ENCODE measurements at places on chromosomes 7 and 10.

- no peaks in the 10 kb centered on the region for H3K36me3 ChIP-seq
- no peaks in the 10 kb centered on the region for H3K4me1 ChIP-seq
- H3K4me3 ChIP-seq = no peak overlapping the region
- no peaks in the 10 kb centered on the region for H3K27me3 ChIP-seq
- no peak overlapping the region for H3K27ac ChIP-seq
- no peak for DNase-seq
These were observed 7.8 kb upstream of the ABHD11 start for GRCh38 chr7:73746378-73746777.

DNA sequence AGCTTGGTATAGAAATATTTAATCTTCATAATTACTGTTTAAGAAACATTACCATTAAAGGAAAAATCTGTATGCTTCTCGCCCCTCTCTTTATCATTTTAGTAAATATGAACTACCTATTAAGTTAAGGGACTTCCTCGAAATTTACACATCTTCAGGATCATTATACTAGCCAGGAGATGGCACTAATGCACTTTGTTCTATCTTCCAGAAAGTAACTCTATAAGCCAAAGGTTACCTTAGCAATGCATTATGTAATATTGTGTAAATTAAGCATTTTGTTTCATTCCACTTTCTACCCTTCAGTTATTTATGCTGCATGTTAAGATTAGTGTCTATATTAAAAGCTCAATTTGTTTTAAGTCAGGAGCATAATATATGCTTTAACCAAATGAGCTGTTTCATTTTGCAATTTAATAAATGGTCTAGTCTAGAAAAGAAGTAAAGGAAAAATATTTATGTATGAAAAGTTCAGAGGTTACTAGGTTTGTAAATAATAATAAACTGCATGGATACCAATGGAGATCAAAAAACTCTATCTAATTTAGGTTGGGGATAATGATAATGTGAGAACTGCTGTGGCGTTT lies 128.5 kb downstream of the ANKRD7 start:
- no peaks in the 10 kb centered on the region for H3K36me3 ChIP-seq
- H3K27ac ChIP-seq = no peak overlapping the region
- H3K27me3 ChIP-seq = no peaks in the 10 kb centered on the region
- no peaks in the 10 kb centered on the region for H3K4me1 ChIP-seq
- no peak overlapping the region for H3K4me3 ChIP-seq

- DNase-seq = no peak
- H3K27me3 ChIP-seq = no peaks in the 10 kb centered on the region
- H3K36me3 ChIP-seq = no peaks in the 10 kb centered on the region
- no peaks in the 10 kb centered on the region for H3K4me1 ChIP-seq
- no peak overlapping the region for H3K4me3 ChIP-seq
- no peak overlapping the region for H3K27ac ChIP-seq
These were observed 99.8 kb upstream of the HGF start for GRCh38 chr7:81869670-81870069.

DNA sequence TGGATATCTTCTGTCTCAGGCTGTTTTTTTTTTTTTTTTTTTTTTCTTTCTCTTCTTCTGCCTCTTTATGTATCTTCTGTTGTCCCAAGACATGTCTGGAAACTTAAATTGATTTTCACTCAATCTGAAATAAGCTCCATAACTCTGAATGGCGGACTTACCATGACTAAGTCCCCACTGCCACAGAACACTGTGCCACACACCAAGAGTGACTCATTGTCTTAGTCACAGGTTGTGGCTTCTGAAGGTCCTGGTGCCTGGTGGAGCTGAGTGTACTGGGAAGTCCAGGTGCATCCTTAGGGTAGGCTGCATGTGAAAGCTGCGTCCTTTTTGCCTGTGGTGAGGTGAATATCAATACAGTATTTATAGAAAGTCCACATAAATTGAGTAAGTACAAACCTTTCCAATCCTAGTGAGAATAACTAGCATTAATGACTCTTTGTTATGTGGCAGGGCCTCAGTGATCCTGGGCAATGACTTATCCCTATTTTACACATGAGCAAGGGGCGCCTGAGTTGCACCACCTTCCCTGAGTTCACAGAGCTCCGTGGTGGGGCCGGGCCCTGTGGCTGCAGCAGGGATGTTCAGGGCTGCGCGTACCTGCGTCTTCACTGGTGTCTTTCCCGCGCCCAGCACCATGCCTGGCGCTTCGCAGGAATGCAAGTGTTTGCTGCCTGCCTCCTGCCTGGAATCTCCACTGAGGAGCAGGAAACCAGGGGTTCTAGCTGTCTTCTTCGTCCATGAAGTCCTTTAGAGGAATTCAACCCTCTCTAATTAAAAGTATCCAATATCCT lies 4.3 kb downstream of the PFKP start:
- H3K4me1 ChIP-seq = peaks cover 41% of the 10 kb centered on the region
- no peak overlapping the region for H3K27ac ChIP-seq
- no peaks in the 10 kb centered on the region for H3K27me3 ChIP-seq
- H3K4me3 ChIP-seq = no peak overlapping the region

DNA sequence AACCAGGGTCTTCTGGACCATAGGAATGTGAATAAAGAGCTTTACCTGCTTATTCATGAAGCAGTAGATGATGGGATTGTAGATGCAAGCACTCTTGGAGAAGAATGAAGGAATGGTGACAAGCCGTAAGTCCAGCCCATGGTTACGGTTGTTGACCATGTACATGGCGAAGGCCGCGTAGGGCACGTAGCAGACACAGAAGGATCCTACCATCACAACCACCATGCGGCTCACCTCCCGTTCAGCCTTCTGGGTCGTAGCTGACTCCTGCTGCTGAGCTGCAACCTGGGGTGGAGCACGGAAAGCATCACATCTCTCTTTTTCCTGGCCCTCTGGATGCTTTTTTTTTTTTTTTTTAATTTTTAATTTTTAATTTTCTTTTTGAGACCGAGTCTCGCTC lies 2.0 kb downstream of the OPN1SW start:
- no peaks in the 10 kb centered on the region for H3K27me3 ChIP-seq
- no peak overlapping the region for H3K27ac ChIP-seq
- H3K36me3 ChIP-seq = peaks cover 22% of the 10 kb centered on the region
- H3K4me1 ChIP-seq = no peaks in the 10 kb centered on the region
- DNase-seq = no peak

DNA sequence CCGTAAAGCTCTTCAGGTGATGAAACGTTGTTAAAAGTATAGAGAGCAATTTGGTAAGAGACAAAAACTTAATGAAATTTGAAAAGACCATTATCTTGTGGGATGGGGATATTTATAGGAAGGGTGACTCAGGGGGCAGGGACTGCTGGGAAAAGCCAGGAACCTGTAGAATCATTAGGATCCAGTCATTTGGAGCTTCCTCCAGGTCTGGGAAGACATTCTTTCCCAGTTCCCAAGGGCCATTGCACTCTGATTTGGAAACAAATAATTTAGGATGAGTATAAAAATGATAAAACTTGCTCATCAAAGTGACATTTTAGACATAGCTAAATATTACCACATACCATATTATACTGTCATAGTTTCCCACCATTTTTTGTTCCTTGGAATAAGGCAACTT lies 143.9 kb downstream of the PFKFB3 start:
- no peaks in the 10 kb centered on the region for H3K36me3 ChIP-seq
- no peak overlapping the region for H3K4me3 ChIP-seq
- H3K27me3 ChIP-seq = no peaks in the 10 kb centered on the region

DNA sequence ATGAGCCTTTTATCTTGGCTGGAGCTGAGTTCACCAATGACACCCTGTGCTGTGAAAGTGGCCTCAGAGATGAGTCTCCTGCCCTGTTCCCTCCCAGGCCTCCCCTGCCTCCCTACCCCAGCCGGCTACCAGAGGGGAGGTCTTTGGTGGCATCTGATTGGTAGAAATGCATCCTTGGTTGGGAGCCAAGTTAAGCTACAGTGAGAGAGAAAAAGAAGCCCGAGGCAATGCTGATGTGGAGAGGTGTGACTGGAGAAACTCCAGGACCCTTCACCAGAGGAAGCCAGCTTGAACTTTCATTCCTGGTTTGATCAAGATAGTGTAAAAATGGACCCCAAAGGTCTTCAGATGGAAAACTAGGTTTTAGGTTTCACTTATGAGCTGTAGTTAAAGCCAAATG lies 191.1 kb upstream of the TCF7L2 start:
- DNase-seq = no peak
- no peak overlapping the region for H3K4me3 ChIP-seq
- no peak overlapping the region for H3K27ac ChIP-seq
- no peaks in the 10 kb centered on the region for H3K36me3 ChIP-seq
- H3K27me3 ChIP-seq = no peaks in the 10 kb centered on the region
- no peaks in the 10 kb centered on the region for H3K4me1 ChIP-seq

- DNase-seq = no peak
- no peaks in the 10 kb centered on the region for H3K36me3 ChIP-seq
- no peak overlapping the region for H3K4me3 ChIP-seq
- no peaks in the 10 kb centered on the region for H3K4me1 ChIP-seq
- H3K27ac ChIP-seq = no peak overlapping the region
- H3K27me3 ChIP-seq = no peaks in the 10 kb centered on the region
These were observed 97.0 kb upstream of the RET start for GRCh38 chr10:42979721-42980467.

DNA sequence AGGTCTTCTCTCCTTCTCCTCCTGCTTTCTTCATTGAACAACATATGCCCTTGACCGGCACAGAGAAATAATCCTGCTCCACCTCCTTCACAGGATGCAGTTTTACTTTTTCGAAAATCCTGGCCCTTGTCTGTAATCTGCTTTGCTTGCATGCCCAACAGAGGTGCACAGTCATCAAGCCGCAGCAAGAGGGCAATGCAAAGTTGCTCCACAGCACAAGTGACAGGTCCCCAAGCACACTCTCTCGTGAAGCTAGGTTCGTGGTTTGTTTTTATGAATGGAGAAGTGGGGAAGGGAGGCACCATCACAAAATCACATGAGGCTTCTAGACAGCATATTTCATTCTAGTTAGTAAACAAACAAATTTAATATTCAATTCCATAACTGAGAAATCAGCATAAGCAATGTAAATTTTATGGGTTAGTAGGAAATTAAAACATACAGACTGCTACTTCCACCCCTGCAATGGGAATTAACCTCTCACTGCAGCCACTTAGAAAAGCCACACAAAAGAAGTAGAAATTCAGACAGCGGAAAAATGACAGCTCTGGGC lies 178.8 kb downstream of the TPK1 start:
- no peaks in the 10 kb centered on the region for H3K27me3 ChIP-seq
- no peaks in the 10 kb centered on the region for H3K4me1 ChIP-seq
- no peaks in the 10 kb centered on the region for H3K36me3 ChIP-seq
- no peak overlapping the region for H3K27ac ChIP-seq
- DNase-seq = no peak

DNA sequence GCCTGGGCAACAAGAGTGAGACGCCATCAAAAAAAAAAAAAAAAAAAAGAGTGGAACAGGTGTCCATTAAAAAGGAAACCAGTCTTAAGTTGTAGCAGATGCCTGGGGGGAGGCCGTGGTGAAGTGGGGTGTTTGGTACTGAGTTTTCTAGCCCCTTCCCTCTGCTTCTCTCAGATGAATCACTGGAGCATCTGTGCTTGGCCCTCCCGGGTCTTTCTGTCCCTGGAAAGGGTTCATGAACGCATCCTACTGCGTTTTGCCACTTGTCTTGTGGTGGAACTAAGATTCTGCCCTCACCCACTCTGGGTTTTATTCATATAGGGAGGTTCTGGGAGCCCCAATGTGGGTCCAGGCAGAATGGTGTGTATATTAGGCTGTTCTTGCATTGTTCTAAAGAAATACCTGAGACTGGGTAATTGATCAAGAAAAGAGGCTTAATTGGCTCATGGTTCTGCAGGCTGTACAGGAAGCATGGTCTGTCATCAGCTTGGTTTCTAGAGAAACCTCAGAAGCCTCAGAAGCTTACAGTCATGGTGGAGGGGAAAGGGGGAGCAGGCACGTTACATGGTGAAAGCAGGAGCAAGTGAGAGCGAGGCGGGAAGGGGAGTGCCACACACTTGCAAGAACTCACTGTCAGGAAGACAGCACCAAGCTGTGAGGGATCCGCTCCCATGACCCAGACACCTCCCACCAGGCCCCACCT lies 63.5 kb downstream of the CAMK1D start:
- H3K27ac ChIP-seq = no peak overlapping the region
- peaks cover 12% of the 10 kb centered on the region for H3K4me1 ChIP-seq
- no peak overlapping the region for H3K4me3 ChIP-seq
- peak; percentile 46 for DNase-seq
- H3K36me3 ChIP-seq = no peaks in the 10 kb centered on the region

DNA sequence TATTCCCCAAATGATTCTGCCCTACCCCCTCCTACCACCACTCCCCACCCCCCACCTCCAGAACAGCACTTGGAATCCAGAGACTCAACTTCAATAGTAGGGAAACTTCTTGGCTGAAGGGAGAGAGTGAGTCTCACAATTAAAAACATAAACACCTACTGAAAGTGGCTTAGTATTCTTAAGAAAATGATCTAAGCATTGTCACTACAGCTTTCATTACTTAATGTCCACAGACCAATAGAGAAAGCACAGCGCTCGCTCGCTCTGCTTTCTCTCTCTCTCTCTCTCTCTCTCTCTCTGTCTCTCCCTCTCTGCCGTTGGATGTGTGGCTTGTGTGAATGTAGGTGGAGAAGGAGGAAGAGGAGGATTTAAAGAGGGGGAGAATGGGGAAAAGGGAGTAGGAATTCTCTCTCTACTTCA lies 1.5 kb upstream of the SEMA3A start:
- no peaks in the 10 kb centered on the region for H3K4me1 ChIP-seq
- no peak overlapping the region for H3K4me3 ChIP-seq
- DNase-seq = no peak

DNA sequence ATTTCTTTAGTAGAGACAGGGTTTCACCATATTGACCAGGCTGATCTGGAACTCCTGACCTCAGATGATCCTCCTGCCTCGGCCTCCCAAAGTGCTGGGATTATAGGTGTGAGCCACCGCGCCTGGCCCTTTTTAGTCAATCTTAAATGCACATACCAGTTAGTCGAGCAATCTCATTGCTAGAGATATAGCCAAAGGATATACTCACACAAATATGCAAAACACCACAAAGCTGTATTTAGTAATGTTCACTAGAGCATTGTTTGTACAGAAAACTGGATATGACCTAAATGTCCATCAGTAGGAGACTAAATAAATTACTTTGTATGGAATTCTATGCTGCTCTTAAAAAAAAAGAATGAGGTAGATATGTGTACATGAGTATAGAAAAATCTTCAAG lies 24.5 kb upstream of the IL6 start:
- DNase-seq = no peak
- H3K4me1 ChIP-seq = peaks cover 14% of the 10 kb centered on the region
- no peak overlapping the region for H3K4me3 ChIP-seq
- H3K27me3 ChIP-seq = no peaks in the 10 kb centered on the region
- H3K27ac ChIP-seq = no peak overlapping the region

DNA sequence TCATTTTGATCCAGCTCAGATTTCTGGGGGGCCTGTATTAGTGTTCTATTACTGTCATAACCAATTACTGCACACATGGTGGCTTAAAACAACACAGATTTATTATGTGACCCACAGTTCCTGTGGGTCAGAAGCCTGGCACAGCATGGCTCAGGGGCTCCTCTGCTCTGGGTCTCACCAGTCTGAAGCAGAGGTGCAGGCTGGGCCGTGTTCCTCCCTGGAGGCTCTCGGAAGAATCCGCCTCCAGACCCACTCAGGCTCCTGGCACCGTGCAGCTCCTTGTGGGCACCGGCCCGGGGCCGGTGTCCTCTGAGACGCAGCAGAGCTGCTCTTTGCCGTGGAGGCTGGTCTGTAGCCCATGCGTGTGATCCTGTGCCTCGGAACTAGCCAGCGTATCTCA lies 61.5 kb downstream of the RAMP3 start:
- no peaks in the 10 kb centered on the region for H3K36me3 ChIP-seq
- H3K27ac ChIP-seq = no peak overlapping the region
- no peaks in the 10 kb centered on the region for H3K4me1 ChIP-seq
- peaks cover 10% of the 10 kb centered on the region for H3K27me3 ChIP-seq

GRCh38 chr10:74213571-74214162 lies 62.6 kb downstream of the ADK start:
- no peak overlapping the region for H3K4me3 ChIP-seq
- no peak overlapping the region for H3K27ac ChIP-seq
- no peaks in the 10 kb centered on the region for H3K4me1 ChIP-seq
- no peaks in the 10 kb centered on the region for H3K27me3 ChIP-seq

All from CD4-positive, alpha-beta T cell (primary cell).